ENCODE measurements at places on chromosomes 4 and X.
A peak's percentile ranks its signal among the peaks of the same experiment; 100 is the strongest.

GRCh38 chr4:14816623-14817261, 185.5 kb upstream of the CPEB2 start:
- no peak for DNase-seq

GRCh38 chrX:43083016-43083415, 305.1 kb upstream of the PPP1R2C start:
- DNase-seq, result no peak

GRCh38 chr4:77045490-77045889, 30.3 kb downstream of the CCNI start:
- DNase-seq, result no peak

- no peak for DNase-seq
These were observed 4.8 kb downstream of the CPE start for GRCh38 chr4:165383591-165384073.

DNA sequence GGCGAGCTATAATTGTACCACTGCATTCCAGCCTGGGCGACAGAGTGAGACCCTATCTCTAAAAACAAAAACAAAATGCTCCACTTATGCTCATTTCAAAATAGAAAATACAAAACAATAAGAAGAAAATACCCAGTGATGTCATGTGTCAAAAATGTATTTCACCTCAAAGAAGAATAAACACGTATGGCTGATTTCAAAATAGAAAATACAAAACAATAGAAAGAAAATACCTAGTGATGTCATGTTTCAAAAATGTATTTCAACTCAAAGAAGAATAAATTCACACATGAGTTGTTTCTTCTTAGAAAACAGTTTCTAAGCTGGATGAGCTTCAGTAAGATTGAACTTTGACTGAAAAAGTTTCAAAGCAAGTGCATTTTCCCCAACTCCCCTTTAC, 20.3 kb upstream of the PDCL2 start:
- DNase-seq, result no peak

- DNase-seq, result no peak
These were observed 107.9 kb downstream of the ABLIM2 start for GRCh38 chr4:8050555-8051206.

- no peak for DNase-seq
These were observed 1.4 kb downstream of the MAGED1 start for GRCh38 chrX:51894697-51895336.

DNA sequence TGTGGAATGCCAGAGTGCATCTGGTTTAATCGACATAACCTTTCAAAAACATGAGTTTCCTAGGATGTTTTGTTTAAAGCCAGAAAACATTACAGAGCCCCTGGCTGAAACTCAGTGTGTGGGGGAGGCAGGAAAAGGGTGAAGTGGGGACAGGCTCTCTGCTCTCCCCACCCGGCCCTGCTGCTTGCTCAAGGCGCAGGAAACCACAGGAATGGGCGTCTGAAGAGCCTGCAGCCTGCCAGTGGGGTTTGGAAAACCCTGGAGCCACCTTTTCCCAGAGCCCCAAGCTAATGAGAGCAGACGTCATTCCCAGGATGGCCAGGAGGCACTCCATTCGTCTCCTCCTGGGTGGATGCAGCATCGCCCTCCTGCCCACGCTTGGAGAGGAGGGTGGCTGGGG, 240.6 kb downstream of the AFAP1 start:
- DNase-seq, result no peak

DNA sequence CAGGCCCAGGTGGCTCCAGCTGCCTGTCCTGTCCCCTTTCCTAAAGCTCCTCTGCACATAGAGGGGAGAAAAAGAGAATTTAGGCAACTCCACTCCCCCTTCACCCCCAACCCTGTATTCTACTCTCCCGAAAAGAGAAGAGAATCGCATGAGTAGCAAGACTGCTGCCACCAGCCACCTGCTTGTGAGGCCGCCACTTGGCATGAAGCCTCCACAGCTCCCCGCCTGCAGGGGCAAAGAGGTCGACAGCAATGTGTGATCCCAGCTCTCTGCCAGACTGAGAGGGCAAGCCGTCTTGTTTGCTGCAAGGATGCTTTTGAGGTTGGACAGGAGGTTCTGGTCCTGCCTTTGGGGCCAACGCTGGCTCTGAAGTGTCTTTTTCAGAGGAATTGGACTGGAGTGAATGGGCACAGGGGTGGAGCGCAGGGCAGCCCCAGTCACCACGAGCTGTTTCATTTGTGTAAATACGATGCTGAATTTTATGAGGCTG, 77.1 kb downstream of the STARD8 start:
- no peak for DNase-seq

GRCh38 chr4:52990706-52991105, 128.6 kb downstream of the RASL11B start:
- no peak for DNase-seq

DNA sequence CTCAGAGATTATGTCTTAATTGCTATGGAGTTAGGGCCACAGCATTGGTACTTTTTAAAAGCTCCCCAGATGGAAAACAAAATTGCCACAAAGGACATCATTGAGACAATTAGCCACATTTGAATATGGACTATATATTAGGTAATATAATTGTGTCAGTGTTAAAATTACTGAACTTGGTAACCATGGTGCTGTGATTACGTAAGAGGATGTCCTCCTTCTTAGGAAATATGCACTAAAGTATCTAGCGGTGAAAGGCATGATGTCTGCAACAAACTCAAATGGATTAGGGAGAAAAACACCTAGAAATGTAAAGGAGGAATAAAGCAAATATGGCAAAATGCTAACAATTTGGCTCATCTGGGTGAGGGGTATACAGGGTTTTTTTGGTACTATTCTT, 89.9 kb upstream of the PAK3 start:
- DNase-seq, result no peak

GRCh38 chr4:76703123-76703490, 194.8 kb downstream of the SOWAHB start:
- no peak for DNase-seq

GRCh38 chr4:15809058-15809457, 30.9 kb downstream of the CD38 start:
- DNase-seq, result peak; percentile 12

DNA sequence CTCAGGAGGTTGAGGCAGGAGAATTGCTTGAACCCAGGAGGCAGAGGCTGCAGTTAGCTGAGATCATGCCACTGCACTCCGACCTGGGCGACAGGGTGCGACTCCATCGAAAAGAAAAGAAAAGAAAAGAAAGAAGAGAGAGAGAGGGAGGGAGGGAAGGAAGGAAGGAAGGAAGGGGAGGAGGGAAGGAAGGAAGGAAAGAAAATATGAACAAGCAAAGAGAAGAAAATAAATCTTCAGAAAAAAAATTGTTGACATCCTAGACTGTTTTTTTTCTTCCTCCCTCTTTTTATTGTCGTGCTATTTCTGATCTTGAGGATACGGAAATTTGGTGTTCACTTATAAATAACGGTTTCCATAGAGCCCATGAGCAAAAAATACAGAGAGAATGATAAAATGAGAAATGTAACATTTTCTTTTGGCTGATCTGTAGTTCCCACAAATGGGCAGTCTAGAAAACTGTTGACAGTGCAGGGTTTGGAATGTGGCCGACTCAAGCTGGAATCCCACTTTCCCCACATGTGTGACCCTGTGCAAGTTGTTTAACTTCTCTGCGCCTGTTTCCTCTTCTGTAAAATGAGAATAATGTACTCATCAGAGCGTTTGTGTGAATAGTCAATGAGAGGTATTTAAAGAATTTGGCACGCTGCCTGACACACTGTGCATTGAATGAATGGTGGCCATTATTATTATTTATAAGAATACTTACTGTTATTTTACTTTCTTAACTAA, 19.4 kb downstream of the SORBS2 start:
- DNase-seq, result no peak

DNA sequence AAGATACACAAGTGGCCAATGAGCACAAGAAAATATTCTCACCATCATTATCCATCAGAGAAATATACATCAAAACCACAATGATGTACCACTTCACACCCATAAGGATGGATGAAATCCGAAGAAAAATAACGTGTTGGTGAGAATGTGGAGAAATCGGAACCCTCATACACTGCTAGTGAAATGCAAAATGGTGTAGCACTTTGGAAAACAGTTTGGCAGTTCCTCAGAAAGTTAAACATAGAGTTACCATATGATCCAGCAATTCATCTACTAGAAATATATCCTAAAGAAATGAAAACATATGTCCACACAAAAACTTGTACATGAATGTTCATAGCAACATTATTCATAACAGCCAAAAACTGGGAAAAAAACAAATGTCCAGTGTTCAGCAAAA, 18.5 kb upstream of the APBB2 start:
- DNase-seq, result no peak

DNA sequence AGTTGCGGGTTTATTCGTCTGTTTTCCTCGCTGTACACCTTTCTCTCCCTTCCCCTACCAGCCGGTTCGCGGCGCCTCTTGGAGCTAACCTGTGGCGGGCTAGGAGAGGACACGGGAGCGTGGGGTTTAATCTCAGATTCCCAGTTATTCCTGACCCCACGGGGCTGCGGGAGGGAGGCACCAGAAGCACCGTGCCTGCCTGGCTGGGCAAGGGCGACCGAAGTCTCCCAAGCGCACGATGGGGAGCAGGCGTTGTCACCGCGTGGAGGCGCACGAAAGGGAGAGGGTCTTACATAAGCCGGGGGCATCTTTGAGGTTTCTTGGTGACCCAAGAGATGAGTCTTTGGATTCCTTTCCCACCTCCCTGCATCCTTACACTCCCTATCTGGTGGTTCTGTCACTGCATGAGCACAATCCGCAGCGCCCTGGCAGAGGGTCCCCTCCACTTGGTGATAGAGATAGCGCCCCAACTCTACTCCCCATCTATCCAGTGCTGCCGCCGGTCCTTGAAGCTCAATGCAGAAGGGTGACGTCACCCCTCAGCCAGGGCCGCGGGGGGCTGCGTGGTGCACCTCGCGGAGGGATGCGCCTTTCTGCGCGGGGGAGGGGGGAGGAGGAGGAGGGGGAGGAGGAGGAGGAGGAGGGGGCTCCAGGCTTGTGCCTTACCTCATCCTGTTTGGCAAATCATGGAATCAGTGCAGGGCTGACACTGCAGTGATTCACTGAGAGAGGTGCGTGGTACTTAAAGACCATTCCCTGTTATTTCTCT, 793 bp downstream of the TSPAN7 start:
- no peak for DNase-seq

- no peak for DNase-seq
These were observed 241.6 kb upstream of the PUDP start for GRCh38 chrX:7389576-7389975.

DNA sequence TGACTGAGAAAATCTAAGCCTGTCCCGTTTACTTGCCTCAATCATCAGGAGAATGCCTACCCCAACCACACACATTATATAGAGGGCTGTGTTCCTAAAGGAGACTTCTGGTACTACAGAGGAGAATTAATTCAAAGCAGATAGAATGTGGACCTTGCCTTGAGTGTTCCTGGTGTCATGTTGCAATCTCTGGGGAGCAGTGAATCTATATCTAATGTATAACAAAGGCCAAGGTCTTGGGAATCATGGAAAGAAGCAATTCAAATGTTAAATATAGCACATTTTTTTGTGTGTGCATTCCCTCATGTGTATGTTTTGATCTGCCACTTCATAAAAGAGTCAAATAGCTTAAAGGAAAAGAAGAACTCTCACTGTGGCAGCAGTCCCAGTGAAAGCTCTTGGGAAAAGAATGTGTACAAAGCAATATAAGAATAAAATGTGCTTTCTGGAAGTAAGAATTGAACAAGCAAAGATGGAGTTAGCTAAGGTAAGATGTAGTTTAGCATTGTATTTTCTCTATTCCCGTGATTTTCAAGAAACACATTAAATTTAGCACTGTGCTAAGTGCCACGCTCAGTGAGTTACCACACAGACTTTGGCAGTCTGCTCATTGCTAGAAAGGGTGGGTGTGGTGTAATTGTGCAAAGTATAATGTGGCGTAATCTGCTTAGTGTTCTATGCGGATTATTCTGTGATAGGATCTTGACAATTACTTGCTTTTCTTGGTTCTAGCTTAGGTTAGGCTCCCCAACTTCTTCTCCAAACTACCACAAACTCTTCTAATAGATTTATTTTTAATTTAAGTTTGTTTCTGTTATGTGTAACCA, 13.7 kb downstream of the ADH6 start:
- no peak for DNase-seq

- no peak for DNase-seq
These were observed 152.6 kb downstream of the AFAP1 start for GRCh38 chr4:7787067-7787466.

GRCh38 chr4:106707776-106708463, 328.2 kb downstream of the DKK2 start:
- no peak for DNase-seq

GRCh38 chrX:1261285-1261684, 7.3 kb upstream of the CSF2RA start:
- DNase-seq, result no peak

DNA sequence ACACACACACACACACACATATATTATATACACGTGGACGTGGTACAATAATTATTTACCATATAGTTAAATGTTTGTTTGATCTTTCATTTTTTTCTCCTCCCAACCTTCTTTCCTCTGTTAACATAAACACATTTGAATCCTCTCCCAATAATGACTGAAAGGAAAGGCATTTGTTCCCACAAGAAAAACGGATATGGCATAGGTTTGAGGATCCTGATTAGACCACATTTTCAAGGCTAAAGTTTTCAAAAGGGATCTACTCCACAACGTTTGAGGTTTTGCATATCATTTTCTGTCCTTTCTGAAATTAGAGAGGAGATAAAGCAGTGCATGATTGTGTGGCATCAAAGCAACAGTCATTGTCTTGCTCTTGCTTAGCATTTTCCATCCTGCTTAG, 1883.4 kb downstream of the STIM2 start:
- DNase-seq, result no peak

DNA sequence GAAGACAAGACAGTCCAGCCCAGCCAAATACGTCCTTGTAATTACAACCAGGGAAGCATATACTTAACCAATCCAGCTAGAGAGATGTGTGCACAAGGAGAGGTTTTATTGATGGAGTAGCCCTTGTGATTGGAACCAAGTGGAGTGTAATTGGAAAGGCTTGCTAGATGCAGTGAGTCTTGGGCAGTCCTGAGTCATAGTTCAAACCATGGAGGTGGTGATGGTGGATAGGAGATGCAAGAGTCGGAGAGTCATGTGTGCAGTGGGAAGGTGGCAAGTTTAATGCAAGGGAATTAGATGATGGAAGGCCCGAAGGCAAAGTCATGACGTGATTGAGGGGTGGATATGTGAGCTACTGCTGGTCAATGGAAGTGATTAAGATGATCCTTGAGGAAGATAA, 63.7 kb downstream of the PHEX start:
- no peak for DNase-seq

DNA sequence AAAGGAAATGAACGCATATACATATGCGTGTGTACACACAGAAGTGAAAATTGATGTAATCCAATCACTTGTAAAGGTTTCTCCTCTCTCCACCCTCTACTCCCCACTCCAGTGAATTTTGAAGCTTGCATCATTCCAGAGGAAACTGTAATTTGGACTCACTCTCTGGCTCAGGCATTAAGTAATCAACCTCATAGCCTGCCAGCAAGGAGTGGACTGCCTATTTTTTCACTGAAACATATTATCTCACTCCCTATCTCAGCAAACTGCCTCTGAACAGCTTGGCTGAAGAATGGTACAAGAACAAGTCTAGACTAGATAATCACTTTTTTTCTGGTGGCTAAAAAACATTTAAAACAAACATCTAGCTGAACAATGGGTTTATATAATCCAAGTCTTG, 124.2 kb downstream of the C4orf51 start:
- DNase-seq, result no peak

Data from CD4-positive, alpha-beta T cell treated with Interleukin-15 for 4 hours (primary cell).